Activated CD8-positive, alpha-beta memory T cell treated with anti-CD3 and anti-CD28 coated beads for 36 hours (primary cell): ENCODE measurements at places on chromosomes 4 and X. TPM values are rescaled to one million over a fixed set of nuclear protein-coding genes. Genes with fewer than 3 reads are reported as not detected.

The PHKA1 gene
- total RNA-seq: 6.1 TPM

The GUCY1B1 gene
- total RNA-seq: 0.29 TPM

The P2RY4 gene
- 0.34 TPM for total RNA-seq

The MAGEC2 gene
- not detected for total RNA-seq

The GAGE13 gene
- total RNA-seq: not detected

The SLC6A14 gene
- not detected for total RNA-seq

The FAM9B gene
- not detected for total RNA-seq

The MAGEA9B gene
- not detected for total RNA-seq

The ABCG2 gene
- 0.76 TPM for total RNA-seq

The SORBS2 gene
- not detected for total RNA-seq

The TMPRSS11B gene
- not detected for total RNA-seq

The MCUB gene
- total RNA-seq: 65.5 TPM

The MAP9 gene
- total RNA-seq: 10.6 TPM

The PLXNB3 gene
- total RNA-seq: 0.63 TPM

The MAN2B2 gene
- total RNA-seq: 15.7 TPM

The RENBP gene
- 6.3 TPM for total RNA-seq

The GLOD5 gene
- not detected for total RNA-seq
